ENCODE measurements at places on chromosomes 12 and 14.

- no peak for DNase-seq
Observed at GRCh38 chr12:13973996-13974395, 7.4 kb downstream of the GRIN2B start.

DNA sequence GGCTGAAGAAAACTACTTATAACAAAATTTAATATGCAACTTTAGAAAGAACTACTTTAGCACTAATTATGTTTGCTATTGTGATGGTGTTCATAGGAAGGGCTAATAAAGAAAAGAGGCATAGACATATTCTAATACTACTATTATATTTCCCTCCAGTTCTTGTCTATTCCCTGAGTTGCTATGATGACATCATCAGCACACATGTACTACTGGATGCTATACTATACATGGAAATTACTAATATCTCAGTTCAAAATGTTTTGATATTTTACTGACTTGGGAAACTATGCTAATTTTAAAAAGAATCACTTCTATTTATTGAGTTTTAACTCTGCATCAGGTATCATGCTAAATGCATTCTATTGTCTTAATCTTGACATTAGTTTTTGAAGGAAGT lies 101.6 kb downstream of the EPS8 start:
- no peak for DNase-seq

DNA sequence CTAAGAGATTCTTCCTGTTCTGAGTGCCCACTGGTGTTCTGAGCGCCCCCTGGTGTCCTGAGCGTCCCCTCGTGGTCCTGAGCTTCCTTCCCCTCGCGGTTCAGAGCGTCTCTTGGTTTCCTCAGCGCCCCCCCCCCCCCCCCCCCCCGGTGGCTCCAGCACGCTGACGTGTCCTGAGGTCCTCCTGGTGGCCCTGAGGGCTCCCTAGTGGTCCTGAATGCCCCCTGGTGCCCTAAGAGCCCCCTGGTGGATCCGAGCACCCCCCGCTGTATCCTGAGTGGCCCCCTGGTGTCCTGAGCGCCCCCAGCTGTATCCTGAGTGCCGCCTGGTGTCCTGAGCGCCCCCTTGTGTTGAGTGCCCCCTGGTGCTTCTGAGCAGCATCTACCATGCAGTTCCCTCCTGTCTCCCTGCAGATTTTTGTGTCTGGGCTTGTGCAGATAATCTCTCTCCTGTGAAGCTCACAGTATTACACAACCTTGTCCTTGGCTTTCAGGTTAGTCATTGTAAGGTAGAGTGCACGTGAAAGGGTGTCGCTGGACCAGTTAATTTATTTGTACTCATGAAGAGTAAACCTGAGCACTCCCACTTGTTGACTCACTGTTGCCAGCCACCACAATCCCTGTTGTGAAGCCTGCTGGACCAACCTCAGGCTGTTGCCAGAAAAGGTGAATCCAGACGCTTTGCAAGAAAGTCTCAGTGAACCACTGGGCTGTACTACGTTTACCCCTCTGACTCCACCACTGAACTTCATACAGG lies 1168.4 kb downstream of the TMEM121 start:
- peak; percentile 37 for DNase-seq

DNA sequence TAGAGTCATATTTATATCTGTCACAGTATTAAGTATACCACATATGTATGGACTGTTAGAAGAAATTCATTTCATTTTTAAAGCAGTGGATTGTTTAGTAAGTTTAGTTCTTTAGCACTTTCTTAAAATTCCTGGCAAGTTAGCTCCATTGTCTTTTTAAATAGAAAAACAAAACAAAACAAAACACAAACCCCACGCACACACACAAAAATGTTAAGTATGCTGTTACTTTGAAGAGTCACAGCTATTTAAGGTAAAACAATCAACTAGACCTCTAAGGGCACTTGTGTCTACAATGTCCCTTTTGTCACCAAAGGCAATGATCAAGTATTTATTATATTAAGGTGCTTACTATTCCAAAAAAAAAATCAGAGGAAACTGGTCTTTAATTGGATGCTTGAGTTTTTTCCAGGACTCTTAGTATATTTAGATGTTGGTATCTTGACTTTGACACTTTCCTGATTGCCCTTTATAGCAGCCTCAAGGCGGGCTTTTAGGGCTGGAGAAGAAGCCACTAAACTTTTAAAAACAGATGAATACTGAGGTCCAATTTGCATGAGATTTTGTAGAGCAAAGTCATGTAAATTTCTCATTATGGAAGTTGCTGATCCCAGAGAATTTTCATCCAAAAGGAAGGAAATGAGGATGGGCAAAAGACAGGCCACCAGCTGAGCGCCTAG lies 85.5 kb upstream of the HECTD1 start:
- DNase-seq = no peak

- DNase-seq = no peak
Observed at GRCh38 chr14:74875941-74876913, at the start of gene PROX2. Gene PROX2, minus strand, starts transcription at chr14:74876145. Its CDS starts 12,311 bp downstream, at chr14:74863834.

- DNase-seq = no peak
Observed at GRCh38 chr12:26622601-26623000, 210.4 kb downstream of the ITPR2 start.

DNA sequence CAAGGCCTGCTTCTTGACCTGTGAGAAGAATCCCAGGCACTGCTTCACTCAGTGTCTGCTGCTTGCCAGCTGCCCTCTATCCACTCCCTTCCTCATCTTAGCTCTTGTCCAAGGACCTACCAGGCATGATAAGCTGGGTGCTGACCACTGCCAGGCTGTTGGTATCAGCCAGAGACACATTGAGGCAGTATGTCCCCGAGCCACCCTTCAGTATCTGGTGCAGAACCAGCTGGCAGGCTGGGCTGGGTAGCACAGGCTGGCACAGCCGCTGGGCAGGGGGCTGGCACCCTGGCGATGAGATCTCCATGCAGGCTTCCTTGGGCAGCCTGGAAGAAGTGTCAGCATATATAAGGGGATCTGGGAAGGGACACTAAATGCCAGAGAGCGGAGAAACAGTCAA lies 10.5 kb downstream of the PMEL start:
- no peak for DNase-seq

- no peak for DNase-seq
Observed at GRCh38 chr14:76672123-76672522, 89.1 kb upstream of the VASH1 start.
